ENCODE measurements at places on chromosomes 1 and 21.
A peak's percentile ranks its signal among the peaks of the same experiment; 100 is the strongest.

DNA sequence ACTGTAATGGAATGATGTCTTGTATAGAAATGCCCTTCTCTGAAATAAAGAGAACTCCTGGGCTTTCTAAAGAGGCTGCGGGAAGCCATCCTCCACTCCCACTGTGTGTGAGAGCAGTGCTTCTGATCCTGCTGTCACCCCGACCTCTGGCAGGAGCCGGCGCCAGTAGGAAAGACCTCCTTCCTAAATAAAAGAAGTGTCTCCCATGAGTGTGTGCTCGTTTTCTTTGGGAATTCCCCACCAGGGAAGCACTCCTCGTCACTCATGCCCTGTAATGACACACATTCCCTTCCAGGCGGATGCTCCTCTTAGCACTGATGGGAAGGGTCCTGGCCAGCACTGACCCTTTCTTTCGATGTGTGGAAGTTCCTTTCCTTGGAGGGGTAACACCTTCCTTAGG is 20.1 kb downstream of the AGT start:
- no peak for DNase-seq

DNA sequence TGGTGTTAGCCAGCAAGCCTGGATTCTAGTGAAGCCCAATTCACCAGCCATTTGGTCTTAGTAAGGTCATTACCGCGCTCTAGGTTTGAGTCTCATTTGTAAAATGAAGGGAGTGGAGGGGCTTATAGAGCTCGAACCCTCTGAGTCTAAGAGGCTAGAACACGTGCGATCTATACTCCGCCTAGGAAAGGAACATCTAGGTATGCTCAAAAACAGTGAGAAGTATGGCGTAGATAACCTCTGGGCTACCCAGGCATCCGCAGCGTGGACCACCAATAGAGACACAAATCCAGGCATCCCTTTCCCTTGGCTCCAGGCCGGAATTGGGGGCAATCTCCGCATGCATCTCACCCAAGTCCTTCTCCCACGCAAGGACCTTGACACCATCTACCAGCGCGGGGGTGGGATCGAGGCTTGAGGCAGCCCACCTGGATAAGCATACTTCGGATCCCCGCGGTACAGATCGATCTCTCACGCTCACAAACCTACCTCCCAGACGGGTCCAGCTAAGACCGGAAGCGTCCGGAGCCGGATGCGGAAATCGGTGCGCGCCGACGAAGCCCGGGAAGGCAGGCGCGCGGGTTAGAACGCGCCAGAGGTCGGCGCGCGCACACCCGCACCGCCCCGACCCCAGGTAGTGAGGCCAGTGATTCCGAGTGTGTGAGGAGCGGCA is at the start of gene METTL25B:
Gene METTL25B, plus strand, starts transcription at position 544 of the 673 bp plus-strand sequence. CDS start 636 bp downstream, outside the sequence.
- peak; percentile 97 for DNase-seq

DNA sequence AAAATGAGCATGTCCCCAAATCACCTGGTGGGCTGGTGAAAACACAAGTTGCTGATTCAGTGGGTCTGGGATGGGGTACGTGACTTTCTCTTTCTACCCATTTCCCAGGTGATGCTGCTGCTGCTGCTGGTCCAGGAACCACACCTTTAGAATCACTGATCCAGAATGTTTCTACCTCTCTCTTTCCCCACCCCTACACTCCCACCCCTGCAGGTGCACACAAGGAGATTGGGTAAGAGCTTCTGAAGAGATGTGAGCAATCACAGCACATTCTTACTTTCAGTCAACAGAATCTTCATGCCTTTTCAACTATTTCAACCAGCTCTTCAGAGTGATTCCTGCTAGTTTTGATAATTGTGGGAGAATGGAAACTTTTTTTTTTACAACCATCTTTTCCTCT is 130.9 kb downstream of the LMX1A start:
- no peak for DNase-seq

DNA sequence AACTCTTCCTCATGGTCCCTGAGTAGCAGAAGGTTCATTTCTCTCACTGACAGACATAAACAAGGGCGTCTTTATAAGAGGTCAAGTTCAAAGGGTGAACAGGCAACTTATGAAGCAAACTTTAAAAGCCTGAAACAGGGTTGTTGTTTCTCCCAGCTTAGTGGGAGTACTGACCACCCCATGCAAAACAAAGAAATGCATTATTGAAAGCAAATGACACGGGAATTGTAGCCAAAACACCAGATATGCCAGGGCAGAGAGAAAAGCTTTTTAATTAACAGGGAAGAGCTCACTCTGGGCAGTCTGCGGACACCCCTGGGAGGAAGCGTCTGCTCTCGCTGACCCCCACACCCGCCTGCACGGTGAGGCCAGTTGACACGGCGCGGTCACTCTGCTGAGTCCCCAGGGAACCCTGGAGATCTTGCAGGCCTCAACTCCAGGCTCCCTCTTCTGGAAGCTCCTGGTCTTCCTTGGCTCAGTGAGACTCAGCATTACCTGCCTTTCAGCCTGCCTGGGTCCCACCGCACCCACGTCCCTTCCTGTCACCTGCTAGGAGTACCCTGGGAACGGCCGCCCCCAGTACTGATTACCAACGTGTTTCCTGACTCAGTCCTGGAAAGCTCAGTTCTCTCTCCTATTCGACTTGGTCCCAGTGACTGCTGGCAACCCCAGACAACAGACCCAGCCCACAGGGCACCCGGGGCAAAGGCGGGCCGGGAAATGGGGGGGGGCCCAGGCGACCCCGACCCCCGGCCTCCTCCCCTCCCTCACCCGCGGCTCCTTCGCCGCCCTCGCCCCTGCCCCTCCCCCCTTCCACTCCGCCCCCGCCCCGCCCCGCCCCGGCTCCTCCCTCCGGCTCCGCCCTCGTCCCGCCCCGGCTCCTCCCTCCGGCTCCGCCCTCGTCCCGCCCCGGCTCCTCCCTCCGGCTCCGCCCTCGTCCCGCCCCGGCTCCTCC is 972 bp downstream of the CFAP410 start:
- peak; percentile 96 for DNase-seq

DNA sequence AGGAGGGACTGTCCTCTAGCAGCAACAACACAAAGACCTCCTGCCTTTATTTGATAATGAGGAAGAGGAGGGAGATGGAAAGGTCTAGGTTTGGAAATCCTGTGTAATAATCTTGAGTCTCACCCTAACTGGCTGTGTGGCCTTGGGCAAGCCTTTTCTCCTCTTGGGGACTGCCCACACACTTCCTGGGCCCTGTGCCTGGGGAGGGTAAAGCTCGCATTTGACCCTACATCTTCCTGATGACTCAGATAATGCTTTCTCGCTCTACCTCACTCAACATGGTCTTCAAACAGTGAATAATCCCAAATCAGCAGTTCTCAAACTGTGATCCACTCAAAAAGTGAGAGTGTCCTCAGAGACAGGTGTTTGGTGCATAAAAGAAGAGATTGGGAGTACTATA is 81.2 kb downstream of the VWA5B1 start:
- peak; percentile 5 for DNase-seq

- peak; percentile 96 for DNase-seq
These were observed 60.0 kb downstream of the MEGF6 start for GRCh38 chr1:3551290-3551678.

DNA sequence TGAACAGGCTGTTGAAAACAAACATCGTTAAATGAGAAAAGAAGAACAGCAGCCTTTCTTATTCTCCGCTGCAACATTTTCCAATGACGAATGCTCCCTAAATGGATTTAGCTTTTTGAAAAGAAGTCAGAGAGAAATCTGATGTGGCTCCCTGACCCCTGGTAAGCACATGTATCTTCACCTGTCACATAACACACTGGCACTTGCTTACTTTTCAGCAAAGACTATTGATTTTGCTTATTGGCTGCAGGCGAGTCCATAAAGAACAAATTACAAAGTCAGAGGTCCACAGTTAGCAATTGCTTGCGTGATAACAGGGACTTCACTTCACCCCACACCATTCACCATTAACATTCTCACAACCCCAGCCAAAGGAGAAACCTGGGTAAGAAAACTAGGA is 362.8 kb downstream of the GPATCH2 start:
- DNase-seq = no peak

DNA sequence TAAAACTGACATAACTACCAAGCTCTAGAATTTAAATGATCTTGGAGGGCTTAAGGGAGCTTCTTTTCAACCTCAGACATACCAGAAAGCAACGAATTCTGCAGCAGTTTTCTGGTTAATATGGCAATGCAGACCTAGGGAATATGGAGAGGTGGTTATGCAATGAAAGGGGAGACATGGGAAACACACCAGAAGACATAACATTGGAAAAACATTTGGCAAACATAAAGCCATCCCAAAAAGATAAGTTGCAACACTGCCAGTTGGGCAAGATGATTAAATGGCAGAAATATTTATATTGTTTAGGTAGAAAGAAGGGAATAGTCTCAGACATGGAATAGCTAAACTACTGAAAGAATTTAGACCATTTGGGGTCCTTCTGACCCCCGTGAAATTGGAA is 104.5 kb downstream of the KCNJ6 start:
- no peak for DNase-seq

DNA sequence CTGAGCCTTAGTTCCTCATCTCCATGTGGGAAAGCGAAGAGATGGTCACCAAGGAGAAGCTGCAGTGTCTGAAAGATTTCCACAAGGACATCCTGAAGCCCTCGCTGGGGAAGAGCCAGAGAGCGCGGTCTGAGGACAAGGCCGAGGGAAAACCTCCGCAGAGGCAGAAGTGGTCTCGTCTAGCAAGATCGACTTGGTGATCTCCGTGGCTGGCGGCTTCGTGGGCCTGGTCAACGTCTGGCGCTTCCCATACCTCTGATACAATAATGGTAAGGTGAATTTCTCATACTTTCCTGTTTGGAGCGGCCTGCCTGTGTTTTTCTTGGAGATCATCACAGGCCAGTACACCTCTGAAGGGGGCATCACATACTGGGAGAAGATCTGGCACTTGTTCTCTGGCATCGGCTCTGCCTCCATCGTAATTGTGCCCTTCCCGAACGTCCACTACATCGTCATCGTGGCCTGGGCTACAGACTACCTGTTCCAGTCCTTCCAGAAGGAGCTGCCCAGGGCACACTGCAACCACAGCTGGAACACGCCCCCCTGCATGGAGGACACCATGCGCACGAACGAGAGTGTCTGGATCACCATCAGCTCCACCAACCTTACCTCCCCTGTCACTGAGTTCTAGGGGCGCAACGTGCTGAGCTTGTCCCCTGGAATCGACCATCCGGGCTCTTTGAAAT is 841.1 kb upstream of the TMPRSS15 start:
- no peak for DNase-seq

- DNase-seq = no peak
These were observed 132.6 kb downstream of the NTPCR start for GRCh38 chr1:233082778-233083550.

- no peak for DNase-seq
These were observed 201.3 kb upstream of the HMCN1 start for GRCh38 chr1:185532856-185533255.

DNA sequence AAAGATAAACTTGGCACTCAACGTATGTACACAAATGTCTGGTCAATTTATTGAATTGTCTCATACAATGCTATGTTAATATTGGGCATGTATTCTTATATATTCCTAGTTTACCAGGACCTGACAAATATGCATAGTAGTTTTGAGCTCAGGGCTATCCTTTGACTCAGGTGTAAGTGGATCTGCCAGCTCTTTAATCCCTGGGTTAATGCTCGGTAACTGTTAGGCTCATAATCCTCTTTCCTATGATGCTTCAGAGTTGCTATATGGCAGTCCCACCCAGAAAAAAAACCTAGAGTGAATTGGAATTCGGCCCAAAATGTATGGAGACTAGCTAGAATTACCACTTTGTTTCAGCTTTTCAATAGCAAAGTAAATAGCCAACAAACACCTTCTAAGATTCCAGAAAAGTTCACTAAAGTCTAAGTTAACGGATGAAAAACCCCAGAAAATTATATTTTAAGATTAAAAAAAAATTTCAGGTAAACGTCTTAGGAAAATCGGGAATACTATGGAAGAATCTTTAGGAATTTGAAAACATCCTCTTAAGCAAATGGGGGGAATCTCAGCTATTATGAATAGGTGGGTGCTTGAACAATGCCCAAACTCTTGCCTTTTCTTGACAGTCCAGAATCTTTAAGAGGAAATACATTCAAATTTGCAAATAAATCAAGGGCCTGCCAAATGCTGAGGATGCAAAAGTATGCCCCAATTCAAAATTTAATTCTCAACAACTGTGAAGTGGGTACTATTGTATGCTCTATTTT is 10.9 kb downstream of the H3-3A start:
- no peak for DNase-seq

GRCh38 chr21:45977396-45977795 is 4.2 kb upstream of the COL6A1 start:
- peak; percentile 80 for DNase-seq

GRCh38 chr1:225844236-225845061 is 34.5 kb downstream of the EPHX1 start:
- DNase-seq = no peak

DNA sequence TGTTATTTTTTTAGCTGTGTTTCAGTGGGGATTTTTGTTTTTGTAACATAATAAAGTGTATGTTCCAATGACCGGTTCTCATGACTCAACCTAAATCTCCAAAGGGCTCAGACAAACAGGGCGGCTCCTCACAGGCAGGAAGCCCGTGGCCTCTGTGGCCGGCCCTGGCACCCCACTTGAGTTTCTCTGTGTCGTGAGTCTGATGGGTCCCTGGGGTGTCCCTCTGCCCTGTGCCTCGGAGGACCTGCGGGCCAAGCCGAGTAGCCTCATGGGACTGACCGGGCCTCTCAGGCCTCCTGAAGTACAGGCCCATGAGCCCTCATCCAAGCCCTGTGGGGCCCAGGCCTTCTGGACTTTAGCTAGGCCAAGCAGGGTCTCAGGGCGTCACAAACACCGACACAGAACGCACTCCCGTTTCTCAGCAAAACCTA is 16.1 kb upstream of the CCDC27 start:
- peak; percentile 98 for DNase-seq

GRCh38 chr1:190478149-190479049 is 735 bp upstream of the BRINP3 start:
- peak; percentile 11 for DNase-seq

DNA sequence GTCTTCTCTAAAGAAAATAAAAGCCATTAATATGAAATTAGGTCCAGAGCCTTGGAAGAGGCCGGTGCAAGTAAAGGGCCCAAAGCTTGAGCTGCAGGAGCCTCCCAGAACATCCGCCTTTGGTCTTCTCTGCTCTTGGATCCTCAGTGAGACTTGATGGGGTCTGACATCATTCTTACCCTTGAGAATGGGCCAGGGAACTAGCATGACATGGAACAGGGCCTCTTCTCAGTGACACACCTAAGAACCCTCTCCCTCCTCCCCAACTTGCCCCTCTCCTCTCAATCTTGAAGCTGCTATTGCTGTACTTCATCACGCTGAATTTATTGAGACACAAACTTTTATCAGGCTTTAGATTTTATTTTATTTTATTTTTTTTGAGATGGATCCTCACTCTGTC is 40.3 kb upstream of the SRSF10 start:
- DNase-seq = no peak

DNA sequence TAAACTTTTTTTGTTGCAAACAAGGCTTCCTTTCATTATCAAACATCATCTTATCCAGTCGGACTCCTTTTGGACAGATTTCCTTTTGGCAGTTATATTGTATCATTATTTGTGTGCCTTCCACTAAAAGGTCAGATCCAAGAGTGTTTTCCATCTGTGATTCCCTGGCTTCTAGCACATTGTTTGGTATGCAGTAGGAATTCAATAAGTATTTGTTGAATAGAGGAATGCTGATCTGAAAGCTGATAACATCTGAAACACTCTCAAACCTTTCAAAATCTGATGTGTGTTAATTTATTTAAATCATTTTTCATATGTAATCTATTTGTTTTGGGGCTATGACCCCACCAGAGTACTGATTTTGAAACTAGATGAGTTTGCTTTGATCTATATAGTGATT is 39.0 kb downstream of the NDC1 start:
- DNase-seq = no peak

- DNase-seq = no peak
These were observed 86.7 kb upstream of the MARK1 start for GRCh38 chr1:220441211-220441610.
